NCI-H2081 treated with DMSO at 0.1 percent for 48 hours (cell line): ENCODE measurements at places on chromosomes 4 and X.

DNA sequence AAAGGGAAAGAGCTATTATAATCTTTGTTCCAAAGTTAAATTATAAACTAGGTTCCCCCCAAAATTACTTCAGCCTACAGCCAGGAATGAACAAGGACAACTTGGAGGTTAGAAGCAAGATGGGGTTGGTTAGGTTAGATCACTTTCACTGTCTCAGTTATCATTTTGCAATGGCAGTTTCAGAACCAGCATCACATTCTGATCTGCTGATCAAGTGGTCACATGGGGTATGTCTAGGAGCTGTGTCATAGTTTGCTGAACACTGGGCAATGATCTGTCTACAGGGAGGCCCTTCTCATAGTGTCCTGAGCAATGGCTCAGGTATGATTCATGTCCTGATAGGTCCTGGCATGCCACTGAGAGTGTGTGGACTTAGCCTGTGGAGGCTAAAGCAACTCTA is 41.6 kb upstream of the XIAP start:
- DNase-seq, result no peak

DNA sequence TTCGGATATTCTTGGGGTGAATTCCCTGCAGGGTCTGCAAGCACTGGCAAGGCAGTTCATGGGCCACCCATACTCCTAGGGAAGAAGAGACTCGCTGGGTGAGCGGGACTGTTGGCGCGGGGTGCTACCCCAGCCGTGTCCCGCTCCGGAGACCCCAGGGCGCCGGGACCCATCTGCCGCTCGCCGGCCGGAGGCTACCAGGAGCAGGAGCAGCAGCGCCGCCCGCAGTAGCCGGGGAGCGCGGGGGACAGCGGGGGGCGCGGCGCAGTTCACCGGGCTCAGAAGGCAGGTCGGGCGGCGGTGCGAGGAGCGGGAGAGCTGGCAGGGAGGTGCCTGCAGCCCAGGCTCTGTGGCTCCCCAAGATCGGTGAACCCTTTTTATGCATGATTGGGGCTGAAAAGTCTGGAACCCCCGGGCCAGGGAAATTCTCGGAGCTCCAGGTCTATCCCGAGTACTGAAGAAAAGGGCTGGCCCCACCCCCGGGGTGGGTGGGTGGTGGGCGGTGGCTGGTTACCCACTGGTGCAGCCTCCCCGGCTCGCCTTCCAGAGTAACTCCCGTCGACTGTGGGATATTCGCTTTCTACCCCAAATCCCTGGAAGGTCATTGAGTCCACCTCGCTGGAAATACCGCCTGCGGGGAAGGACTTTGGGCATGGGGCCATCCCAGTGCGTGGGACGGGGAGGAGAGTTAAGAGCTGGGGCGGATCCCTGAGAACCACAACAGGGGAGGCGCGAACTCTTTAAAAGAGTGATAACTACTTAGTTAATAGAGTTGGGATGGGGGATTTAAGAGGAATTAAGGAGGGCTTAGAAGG is 37.6 kb downstream of the PF4 start:
- no peak for DNase-seq

DNA sequence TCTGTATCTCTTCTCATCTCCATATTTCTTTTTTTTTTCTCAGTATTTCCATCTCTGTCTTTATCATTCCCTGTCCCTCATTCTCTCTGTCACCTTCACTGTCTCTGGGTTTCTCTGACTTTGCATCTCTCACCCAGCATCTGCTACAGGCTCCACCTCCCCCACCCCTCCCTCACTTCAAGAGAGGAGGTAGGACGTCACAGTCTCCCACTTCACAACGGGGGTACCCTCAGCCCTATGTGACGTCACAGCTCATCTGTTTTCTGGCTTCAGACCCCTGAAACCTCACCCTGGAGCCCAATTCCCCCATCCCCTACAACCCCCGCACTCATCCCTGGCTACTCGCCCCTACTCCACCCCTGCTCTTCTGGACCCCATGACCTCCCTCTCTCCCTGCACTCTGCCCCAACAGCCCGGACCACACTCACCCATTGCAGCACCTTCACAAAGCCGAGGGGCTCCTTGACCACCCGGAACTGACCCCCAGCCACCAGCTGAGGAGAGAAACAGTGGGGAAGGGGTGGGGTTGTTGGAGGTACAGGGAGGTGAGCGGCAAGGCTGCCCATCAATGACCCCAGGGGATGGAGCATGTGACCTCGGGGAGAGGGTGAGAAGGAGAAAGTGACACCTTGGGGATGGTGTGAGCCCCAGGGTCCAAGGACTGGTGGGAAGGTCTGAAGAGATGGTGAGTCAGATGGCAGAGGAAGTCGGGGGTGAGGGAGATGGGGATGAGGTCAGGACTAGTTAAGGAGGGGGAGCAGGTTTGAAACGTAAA is 1.3 kb downstream of the SYP start:
- DNase-seq, result no peak

DNA sequence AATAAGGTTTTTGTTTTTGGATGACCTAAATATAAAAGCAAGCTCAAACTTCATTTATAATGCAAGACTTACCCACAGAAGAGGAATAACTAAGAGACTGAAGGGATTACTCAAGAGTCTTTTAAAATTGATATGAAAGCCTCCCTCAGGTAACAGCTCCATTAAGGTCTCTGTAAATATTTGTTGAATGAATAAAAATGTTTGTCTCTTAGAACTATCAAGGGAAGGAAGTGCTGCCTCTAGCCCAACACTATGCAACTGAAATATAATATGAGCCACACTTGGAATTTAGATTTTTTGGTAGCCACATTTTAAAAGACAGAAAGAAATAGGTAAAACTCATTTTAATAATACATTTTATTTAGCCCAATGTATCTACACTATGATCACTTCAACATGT is 127.8 kb downstream of the SH3RF1 start:
- DNase-seq, result no peak

GRCh38 chrX:37796805-37797204 is 16.9 kb downstream of the CYBB start:
- no peak for DNase-seq

DNA sequence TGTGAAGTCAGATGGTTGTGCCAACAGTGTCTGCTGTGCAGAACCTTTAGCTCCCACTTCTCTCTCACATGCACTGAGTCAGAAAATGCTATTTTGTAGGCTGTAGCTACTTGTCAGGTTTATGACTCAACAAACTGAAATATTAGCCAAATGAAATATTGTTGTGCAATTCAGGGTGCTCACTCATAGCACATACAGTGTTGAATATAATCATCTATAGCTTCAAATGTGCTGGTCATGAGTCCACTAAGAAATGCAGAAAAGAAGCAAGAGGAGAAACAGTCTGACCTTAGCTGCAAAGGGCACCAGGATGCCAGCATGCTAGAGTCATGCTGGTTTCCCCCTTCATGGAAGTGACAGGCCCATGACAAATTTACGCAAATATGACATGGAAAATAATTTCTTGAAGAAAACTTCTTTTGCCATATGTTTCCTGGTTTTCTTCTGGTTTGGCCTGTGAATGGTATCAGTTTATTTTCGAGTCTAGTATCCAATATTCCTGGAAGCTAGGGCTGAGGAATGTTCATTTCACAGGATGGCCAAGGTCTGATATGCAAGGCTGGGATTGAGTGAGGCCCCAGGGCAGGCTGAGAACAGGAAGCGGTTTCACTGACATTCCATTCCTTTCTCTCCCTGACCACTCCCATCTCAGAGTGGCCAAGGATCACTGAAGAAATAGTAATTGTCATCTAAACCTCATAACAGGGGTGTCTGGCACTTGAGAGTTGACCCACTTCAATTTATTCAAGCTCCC is 10.3 kb upstream of the CXCL2 start:
- no peak for DNase-seq

DNA sequence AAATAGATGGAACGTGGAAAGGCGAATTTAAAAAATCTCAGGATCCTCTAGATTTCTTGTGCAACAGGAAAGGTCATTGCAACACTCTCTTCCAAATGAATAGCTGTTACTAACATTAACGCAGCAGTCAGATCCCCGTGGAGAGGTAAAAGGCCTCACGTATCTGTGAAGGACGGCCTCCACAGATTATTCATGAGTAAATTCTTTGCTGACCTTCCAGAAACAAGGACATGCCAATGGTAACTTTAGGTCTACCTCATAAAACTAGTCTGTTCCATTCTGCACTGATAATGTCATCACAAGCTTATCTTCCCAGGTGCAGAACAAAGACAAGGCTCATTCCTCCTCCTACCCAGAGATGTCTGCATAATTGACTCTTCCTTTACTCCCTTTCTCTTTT is 16.1 kb upstream of the REPS2 start:
- DNase-seq, result no peak

- DNase-seq, result no peak
Observed at GRCh38 chrX:48698306-48698705, 1.8 kb downstream of the SUV39H1 start.

DNA sequence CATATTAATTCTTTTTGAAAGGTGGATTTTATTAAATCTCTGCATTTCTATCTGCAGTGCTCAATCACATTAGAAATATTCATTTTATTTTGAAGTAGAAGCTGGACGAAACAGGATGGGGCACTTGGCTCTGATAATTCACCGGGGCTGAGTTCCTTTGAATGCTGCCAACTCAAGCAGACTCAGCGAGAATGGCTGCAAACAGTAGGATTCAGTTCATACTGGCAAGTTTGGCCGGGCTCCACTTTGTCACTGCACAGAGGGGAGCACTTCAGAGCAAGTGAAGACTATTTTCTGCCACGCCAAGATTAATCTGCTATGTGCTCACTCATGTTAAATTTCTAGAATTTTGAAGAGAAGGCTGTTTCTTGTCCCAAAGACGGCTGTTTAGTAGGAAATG is 30.7 kb upstream of the KLHL8 start:
- no peak for DNase-seq

DNA sequence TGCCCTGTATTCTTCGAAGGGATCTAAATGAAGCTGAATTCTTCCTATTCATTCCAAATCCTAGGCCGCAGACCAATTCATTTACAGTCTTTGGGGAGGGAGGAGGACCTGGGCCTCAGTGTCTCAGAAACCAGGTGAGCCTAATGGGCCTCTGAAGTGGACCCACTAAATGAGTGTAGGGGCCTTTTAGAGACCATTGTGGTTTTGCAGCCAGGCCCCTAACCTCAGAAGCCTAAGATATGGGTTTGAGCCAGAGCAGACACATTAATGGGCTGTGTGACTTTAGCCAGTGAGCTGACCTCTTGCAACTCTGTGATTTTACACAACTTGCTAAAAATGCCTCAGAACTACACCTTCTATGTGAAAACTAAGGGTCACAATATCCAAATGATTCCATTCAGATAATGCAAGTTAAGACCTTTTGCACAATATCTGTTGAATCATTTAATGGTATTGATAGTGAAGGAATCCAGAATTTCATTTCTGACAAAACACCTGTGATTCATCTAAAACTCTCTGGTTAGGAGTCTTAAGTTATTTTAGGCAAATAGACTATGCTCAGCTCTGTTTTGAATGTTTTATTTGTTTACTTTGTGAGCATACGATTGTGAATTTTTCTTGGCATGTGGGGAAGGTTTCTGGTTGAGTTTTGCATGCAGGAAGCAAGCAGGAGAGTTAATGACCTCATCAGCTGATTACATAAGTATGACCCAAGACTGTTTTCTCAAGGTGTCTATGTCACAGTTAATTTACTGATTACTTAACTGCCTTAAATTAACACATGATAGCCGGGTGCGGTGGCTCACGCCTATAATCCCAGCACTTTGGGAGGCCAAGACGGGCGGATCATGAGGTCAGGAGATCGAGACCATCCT is 75.0 kb downstream of the EVC start:
- no peak for DNase-seq

DNA sequence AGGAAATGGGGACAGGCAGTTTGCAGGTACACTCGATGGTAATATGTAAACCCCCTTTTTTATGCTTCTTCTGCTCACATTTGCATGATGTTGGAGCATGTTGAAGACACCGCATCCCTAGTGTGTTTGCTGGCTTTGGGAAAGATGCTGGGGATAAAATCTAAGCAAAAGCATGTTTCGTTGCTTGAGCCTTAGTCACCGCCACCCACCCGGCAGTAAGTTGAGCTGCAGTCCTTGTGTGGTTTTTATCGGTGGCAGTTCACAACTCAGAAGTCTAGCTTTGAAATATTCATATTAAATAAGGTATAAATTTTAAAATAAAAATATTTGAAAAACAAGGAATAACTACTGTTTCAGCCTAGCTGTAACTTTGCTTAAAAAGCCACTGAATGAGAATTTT is 21.7 kb upstream of the MND1 start:
- no peak for DNase-seq

- DNase-seq, result no peak
Observed at GRCh38 chrX:126489116-126489695, 63.4 kb downstream of the DCAF12L1 start.

DNA sequence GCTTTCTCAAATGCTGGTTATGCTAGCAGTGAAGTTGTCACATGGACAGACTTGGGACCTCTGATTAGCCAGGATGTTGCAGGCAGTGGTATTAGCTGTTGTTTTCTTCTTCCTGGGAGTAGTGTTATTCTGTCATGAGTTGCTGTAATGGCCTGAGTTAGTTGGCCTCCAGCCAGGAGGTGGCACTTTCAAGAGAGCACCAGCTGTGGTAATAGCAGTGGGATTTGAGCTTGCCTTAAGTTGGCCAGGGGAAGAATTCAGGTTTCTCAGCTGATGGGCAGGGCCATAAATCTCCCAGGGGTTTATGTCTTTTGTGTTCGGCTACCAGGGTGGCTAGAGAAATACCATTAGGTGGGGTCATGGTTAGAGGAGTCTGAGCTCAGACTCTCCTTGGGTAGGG is 132.6 kb downstream of the GLUD2 start:
- no peak for DNase-seq

- no peak for DNase-seq
Observed at GRCh38 chrX:84907324-84907968, 96.2 kb upstream of the APOOL start.

- no peak for DNase-seq
Observed at GRCh38 chr4:10089346-10089745, 27.3 kb downstream of the WDR1 start.

- peak; percentile 30 for DNase-seq
Observed at GRCh38 chrX:123859846-123860838, at the start of gene XIAP. Gene XIAP, plus strand, starts transcription at chrX:123860053. Its CDS starts 25,610 bp downstream, at chrX:123885663.

DNA sequence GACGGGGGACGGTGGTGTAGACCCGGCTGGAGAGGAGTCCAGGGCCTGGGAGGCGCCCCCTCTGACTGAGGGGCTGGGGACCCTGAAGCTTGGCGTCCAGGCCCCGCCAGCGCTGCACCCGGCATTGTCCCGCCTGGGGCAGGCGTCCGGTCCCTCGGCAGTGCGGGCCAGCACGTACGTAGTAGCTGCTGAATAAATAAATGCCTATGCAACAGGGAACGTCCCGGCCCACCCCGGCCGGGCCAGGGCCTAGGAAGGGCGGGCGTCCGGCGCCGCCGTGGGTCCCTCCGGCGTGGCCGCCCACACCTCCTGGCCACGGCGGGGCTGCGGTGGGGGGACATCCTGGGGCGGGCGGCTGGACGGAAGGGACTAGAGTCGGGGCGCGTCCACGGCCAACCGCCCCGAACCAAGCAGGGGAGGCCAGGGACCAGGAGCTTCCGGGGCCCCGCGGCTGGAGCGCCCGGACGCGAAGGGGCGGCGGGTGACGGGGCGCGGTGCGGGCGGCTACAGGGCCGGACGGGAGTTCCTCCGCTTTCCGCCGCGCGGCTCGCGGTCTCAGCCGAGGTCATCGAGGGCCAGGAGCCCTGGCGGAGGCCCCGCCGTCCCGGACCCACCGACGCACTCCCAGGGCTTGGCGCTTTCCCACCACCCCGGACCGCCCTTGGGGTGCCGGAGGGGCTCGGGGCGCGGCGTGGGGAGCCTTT is 886 bp upstream of the WWC2 start:
- DNase-seq, result no peak
